ENCODE measurements at places on chromosomes 7 and 10.
A peak's percentile ranks its signal among the peaks of the same experiment; 100 is the strongest.

DNA sequence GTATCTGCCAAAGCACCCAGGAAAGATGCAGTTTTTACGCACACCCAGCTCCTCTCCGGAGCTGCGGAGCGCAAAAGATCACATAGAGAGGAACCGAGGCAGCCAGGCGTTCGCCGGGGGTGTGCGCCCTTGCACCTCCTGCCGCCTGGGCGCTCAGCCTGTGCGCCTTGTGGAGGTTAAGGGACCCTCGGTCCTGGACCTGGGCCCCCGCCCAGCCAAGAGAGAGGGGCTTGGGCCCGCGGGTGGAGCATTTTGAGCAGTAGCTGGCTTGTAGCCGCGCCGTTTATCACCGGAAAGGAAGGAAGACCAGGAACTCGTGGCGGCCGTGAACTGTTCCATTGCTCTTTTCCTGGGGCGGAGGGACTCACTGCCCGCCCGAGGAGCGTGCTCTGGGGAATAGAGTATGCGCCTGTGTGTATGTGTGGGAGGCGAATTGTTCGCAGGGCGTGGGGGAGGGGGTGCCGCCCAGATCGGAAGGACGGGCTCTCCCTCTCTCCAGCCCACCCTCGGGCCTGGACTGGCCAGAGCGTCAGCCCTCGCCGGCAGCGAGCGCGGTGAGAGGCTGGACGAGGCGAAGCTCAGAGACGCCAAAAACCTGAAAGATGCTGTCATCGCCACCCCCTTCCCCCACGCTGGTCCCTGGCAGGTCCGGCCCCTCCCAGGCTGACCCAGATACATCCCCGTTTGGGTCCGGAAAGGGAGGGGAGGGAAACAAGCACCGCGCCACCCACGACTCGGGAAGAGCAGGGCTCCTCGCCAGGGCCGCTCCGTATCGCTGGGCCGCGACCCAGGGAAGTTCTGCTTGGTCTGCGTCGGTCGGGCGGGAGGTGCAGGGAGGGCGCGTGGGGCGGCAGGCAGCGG lies 1.2 kb upstream of the WNT2 start:
- DNase-seq = no peak

- no peak for DNase-seq
Observed at GRCh38 chr10:607545-608185, 81.8 kb downstream of the DIP2C start.

DNA sequence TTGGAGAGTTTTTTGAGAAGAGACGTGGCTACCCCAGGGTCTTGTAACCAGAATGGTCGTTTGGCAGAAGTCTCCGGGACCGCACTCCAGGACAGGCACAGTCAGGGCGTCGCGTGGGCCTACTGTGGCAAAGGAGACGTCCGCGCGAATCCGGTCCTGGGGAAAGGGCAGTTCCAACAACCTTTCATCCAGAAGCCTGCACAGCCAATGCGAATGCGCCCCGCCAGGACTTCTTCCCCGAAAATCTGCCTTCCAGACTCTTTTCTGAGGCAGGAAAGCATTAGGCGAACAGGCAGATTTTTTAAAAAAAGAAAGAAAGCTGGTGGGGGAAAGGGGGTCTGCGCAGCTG lies 2.0 kb downstream of the HPSE2 start:
- DNase-seq = peak; percentile 8

GRCh38 chr7:130944997-130945396 lies 211.0 kb upstream of the KLF14 start:
- DNase-seq = no peak

GRCh38 chr7:7524121-7524520 lies 11.6 kb downstream of the COL28A1 start:
- DNase-seq = no peak

GRCh38 chr7:70376561-70377031 lies 755.3 kb upstream of the GALNT17 start:
- no peak for DNase-seq
